Caudate nucleus (tissue), 63 donors: ENCODE measurements at places on chromosomes 7 and 10.

DNA sequence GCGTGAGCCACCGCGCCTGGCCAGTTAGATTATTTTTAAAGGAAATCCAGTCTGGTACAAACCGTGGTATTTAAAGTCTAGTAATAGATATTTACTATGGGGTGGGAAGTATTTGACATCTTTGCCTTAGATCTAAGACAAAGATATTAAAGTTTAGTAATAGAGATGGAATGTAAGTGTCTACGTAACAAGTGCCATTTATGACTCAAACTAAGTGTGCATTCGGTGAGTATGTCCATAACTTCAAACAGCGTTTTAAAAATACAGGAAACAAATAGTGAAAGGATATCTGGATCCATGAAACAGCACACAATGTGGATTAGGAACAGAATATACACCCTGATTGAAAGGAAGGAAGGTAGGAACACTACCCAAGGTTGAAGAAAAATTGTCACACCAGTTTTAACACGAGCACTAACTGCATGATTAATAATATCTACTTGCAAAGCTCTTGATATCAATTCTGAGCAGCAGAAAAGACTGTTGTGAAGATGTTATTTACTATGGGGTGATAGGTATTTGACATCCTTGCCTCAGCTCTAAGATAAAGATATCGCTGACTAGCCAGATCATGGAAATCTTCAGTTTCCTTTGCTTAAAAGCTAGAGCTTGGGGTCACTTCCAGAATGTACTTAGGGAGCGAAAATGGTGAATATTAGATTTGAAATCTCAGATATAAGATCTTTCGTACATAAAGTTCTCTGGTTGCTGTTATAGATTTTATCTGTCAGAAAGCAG lies 48.7 kb downstream of the EPC1 start:
- no peak for DNase-seq

GRCh38 chr7:32316839-32317238 lies 173.3 kb downstream of the LSM5 start:
- no peak for DNase-seq

DNA sequence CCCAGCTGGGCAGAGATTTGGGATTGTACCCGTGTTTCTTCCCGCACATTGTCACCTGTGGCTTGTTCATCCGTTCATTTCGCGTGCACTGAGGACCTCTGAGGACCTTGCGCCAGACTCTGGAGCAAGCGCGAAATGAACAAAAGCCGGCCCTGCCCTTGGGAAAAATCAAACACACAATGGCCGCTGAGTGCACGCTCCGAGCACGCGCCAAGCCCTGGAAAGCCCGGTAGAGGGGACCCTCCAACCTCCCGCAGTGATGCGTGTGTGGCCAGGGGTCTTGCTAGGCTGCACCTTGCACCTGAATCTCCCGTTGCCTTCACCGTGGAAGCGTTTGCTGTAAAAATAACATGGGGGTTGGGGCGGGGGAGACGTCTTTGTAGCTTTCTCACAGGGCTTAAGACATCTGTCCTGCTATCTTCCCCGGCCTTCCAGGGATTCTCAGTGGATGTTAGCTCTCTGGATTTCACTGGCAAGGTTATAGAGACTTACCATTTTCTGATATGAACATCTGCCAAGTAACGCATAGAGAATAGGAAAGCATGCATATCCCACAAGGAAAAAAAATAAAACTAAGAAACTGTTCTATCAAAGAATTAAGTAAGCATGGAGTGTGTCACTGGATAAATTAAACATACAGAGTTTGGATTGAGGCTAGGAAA lies 37.3 kb downstream of the ZNF777 start:
- DNase-seq: no peak

GRCh38 chr10:14612873-14613587 lies 161.7 kb downstream of the FAM107B start:
- DNase-seq: no peak

GRCh38 chr10:13812804-13813203 lies 226.0 kb downstream of the PRPF18 start:
- DNase-seq: no peak

DNA sequence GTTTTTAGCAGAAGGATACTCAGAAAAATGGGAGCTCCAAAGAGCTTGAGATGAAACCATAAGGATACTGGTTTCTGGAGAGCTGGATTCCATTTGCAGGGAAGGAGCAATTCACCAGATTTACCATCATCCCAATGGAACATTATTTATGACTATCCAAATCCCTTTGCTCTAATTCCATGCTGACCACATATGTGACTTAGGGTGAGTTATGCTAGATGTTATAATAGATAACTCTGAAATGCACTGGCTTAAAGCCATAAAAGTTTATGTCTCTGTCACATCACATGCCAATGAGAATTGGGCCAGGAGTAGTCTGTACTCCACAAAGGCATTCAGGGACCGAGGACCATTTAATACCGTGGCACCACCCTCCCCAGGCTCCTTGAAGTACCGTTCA lies 185.2 kb downstream of the SKIDA1 start:
- no peak for DNase-seq

DNA sequence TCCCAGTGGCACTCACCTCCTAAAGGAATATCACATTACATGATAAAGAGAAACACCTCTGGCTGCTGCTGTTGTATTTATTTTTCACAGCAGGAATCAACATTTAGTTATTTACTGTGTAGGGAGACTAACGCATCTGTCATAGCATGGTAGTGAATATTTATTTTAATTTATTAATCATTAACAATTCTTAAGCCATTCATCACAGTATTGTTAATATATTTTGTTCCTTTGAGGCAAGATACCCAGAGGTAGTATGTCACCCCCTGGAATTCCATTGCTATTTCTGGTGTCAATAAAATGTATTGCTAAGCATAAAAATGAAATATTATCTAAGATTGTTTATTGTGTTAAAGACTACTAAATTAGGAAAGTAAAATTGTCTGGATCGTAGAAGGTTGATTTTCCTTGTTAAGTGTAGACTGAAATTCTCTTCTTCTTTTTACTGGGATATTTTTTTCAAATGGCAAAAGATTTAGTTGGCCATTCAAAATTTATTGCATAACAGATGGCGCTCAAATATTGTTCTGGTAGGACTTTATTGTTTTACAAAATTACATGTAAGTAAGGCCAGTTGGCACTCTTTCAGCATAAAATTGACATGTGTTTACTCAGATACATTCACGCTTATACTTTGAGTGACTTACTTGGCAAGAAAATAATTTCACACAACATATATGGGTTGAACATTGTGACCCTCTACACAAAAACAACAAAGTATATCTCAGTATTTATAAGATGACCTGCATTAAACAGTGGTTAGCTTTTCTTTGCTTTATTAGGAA lies 1358.7 kb upstream of the SORCS1 start:
- no peak for DNase-seq

DNA sequence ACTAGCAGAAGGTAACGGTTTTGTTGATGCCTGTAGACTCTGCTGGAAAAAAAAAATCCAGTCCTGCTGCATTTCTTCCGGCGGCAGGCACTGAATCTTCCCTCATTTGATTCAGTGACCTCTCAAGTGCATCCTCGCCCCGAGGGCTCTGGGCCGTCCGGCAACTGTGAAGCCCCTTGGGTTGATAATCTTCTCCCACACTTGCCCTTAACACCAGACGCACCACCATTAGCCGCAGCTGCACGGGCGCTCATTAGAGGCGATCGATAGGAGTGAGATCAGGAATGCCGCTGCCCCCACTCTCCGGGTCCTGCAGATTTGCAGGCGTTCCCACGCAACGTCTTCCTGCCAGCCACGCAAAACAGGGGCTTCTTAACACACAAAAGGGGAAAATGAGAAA lies 200.0 kb upstream of the MKI67 start:
- DNase-seq: no peak

DNA sequence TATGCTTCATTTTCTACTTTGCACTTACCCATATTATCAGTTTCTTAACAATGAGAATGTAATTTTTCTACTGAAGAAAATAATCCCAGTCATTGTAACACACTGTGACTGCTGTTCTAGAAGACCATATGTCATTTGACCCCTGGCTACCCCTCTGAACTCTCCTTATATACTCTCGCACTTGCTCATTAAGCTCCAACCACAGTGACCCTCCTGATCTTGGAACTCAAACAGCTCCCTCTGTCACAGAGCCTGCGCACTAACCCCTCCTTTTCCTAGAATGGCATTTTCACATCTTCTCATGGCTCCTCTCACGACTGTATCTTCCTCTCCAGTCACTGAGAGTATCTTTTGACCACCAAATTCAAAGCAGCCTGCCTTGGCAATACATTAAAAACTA lies 169.7 kb downstream of the CACNA2D1 start:
- DNase-seq: no peak

DNA sequence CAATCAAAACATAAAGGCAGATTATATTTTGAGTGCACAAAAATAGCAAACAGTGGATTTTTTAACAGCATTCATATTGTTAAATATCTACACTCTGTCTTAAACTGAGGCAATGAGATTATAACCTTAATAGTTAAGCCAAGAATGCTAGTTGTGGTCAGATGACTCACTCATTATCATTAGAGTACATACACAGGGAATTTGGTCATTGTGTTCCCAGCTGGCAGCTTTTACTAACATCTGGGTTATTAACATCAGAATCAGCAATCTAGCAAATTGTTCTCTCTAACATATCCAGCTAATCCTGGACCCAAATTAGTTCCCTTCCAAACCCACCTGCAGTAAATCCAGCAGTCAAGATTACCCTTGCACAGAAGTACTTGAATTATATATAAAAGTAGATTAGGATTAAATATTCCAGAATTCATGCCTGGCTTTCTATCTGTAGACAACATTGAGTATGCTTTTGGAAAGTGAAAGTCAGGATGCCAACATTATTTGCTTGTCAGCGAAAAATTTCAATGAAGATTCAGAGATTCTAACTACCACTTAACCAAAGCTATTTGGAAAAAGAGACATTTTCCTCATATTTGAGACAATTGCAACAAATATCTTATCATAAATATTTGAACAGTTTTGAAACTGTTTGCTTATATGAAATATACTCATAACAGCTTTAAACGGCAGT lies 1035.6 kb upstream of the PHF14 start:
- DNase-seq: no peak

GRCh38 chr7:30278849-30279652 lies 5.3 kb upstream of the ZNRF2 start:
- no peak for DNase-seq

GRCh38 chr10:70776455-70777005 lies 8.6 kb downstream of the TBATA start:
- DNase-seq: no peak

DNA sequence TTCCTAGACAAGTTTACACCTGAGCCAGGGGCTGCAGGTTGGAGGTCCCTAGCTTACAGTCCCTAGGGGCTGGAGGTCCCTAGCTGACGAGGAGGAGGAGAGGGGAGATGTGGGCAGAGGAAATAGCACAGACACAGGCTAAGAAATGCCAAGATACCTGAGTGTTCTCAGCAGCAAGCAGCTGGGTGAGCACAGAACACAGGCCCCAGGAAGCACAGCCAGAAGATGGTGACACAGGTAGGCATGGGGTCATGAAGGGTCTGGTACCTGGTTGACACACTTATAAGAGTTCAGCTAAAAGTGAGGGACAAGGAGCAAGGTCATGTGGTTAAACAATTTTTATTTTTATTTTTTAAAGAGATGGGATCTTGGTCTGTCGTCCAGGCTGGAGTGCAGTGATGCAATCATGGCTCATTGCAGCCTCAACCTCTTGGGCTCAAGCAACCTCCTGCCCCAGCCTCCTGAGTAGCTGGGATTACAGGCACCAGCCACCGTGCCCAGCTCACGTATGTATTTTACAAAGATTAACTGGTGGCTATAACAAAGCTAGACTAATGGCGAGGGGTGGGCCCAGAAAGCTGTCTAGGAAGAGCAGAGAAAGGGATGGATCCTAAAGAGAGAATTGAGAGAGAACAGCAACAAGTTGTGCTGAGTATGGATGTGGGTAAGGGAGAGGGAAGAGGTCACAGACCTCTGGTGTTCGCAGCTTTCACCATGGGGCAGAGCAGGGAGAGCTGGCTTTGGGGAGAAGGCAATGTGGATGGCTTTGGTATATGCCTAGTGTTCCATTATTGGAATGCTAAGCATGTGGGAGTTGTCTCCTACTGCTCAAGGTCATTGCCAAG lies 140.3 kb upstream of the KLF14 start:
- DNase-seq: no peak

- DNase-seq: no peak
Measured at GRCh38 chr10:71761541-71762113, 11.7 kb downstream of the VSIR start.

DNA sequence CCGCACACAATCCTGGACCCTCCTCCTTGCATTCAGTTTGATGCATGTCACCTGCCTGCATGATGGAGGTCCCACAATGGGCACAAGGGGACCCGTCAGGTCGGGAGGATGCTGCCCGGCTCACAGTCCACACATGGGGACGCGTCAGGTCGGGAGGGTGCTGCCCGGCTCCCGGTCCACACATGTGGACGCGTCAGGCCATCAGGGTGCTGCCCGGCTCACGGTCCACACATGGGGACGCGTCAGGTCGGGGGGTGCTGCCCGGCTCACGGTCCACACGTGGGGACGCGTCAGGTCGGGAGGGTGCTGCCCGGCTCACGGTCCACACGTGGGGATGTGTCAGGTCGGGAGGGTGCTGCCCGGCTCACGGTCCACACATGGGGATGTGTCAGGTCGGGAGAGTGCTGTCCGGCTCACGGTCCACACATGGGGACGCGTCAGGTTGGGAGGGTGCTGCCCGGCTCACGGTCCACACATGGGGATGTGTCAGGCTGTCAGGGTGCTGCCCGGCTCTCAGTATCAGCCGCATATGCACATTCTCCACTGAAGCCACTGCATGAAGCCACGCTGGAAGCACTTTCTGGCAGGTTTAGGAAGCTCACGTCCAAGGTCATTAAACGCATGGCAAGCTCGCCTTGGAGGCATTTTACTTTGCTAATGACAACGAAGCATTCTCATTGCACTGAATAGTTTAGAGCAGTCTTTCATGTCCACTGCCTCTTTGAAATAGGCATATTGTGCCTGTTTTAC lies 50.3 kb downstream of the DIP2C start:
- no peak for DNase-seq

DNA sequence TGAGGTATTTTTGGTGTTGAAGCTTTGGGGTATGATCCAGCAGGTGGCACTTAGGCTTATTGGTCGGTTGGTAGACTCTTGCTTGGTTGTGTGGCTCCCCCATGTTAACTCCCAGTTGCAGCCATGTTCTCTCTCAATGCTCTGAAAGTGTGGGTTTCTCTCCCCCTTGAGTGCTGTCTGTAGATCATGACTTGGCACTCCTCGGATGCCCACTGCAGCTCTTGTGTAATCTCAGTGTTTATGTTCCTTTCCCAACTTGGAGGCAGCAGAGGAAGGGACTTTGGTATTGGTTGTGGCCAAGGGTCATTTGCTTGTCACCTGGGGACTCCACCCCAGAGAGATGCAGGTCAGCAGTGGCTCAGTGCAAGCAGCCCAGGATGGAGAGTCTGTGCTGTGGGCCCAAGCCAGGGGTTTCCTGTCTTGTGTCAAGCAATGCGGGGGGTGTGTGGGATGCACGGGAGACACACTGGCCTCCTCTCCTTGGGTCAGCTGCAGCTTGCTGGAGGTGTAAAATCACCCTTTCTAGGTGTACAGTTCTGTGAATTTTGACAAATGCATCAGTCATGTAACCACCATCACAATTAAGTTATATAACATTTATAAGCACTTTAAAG lies 36.9 kb downstream of the PIK3CG start:
- no peak for DNase-seq
